ENCODE measurements at places on chromosomes 2 and 18. TPM values are rescaled to one million over a fixed set of nuclear protein-coding genes. Genes with fewer than 3 reads are reported as not detected.

Gene FBLN7
- total RNA-seq = 0.36 TPM

Gene SERPINB11
- total RNA-seq = not detected

Gene VWA3B
- not detected for total RNA-seq

Gene SERPINB10
- total RNA-seq = not detected

Gene PTPRN
- 1.1 TPM for total RNA-seq

Gene MAP3K20
- 11.8 TPM for total RNA-seq

Gene GKN2
- 0.36 TPM for total RNA-seq

Gene XIRP2
- total RNA-seq = 5.5 TPM

Gene ACOXL
- 0.44 TPM for total RNA-seq
